ENCODE measurements at places on chromosomes 7 and 10.

GRCh38 chr10:104321226-104321625, 17.0 kb downstream of the ITPRIP start:
- no peak for DNase-seq

DNA sequence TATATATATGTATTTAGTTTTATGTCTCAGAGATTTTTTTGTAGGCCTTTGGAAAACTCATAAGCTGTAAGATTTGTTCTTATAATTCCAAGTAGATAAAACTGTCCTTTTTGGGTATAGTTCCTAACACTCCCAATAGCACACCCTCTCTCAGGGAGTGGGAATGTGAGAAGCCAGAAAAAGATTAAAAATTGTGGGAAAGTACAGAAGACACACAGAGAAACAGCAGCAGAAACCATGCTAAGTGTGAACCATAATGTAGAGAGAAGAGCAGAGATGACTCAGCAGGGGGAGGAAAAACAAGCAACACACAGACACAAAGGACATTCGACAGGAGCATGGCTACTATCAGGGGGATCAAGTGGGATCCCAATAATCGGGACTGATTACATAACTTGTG, 401.6 kb downstream of the MAGI2 start:
- DNase-seq, result no peak

DNA sequence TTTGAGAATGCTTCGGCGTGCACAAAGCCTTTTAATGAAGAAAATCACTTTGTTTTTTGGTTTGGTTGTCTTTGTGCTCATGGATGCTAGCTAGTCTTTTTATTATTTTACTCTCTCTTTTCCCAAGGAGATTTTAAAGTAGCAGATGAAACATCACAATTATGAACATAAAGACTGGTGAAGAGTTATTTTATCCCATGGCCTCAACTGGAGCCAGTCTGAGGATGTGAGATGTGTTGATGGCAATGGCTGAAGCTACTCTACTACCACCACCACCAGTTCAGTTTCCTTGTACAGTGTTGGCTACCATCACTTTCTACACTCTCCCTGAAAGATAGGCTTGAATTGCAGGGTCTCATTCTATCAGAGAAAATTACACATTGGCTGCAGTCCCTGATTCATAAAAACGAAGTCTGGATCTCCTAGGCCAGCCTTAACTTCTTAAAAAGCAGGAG, 494 bp upstream of the HERC4 start:
- DNase-seq, result no peak

- no peak for DNase-seq
Measured at GRCh38 chr10:114823077-114823463, 1.5 kb downstream of the FHIP2A start.

Measured in NCI-H187 (cell line).